ENCODE measurements at places on chromosomes 12 and 14. TPM values are rescaled to one million over a fixed set of nuclear protein-coding genes. Genes with fewer than 3 reads are reported as not detected.

The TSPAN19 gene
- total RNA-seq: not detected

The KCNC2 gene
- total RNA-seq: not detected

The KRT74 gene
- not detected for total RNA-seq

The CLEC2D gene
- total RNA-seq: 385 TPM

The PAH gene
- total RNA-seq: not detected

GRCh38 chr12:131836193-131836592 is 8.0 kb downstream of the MMP17 start:
- no peak for DNase-seq
- H3K4me3 ChIP-seq: no peak overlapping the region
- H3K4me1 ChIP-seq: no peaks in the 10 kb centered on the region
- no peak overlapping the region for H3K27ac ChIP-seq
- no peaks in the 10 kb centered on the region for H3K36me3 ChIP-seq

- H3K27ac ChIP-seq: no peak overlapping the region
- no peaks in the 10 kb centered on the region for H3K36me3 ChIP-seq
- peaks cover 67% of the 10 kb centered on the region for H3K27me3 ChIP-seq
- peak overlapping the region; percentile 20 for H3K4me3 ChIP-seq
These were observed 1.4 kb downstream of the B4GALNT1 start for GRCh38 chr12:57631566-57632072.

DNA sequence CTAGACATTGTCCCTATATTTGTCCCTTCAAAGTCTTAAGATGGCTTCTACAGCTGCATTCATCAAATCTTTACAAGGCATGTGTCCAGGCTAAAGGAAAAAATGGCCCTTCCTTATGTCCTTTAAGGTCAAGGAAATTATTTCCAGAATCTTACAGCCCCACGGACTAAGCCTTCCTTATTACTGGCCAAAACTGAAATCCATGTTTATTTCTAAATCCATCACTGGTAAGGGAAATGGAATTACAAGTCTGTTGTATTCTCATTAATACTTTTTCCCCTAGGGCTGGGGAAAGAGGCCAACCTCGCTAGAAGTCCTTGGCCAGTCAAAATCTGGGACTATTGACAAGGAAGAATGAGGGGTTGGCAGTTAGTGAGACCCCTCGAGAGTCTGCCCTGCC is 252.5 kb downstream of the TMEM132C start:
- H3K36me3 ChIP-seq: no peaks in the 10 kb centered on the region
- no peak for DNase-seq
- H3K27ac ChIP-seq: no peak overlapping the region
- no peaks in the 10 kb centered on the region for H3K4me1 ChIP-seq
- H3K27me3 ChIP-seq: no peaks in the 10 kb centered on the region

- H3K4me1 ChIP-seq: peaks cover 56% of the 10 kb centered on the region
- DNase-seq: no peak
- H3K36me3 ChIP-seq: peaks cover 3% of the 10 kb centered on the region
- H3K27me3 ChIP-seq: peaks cover 94% of the 10 kb centered on the region
These were observed 2.0 kb downstream of the SIX1 start for GRCh38 chr14:60647081-60647836.

DNA sequence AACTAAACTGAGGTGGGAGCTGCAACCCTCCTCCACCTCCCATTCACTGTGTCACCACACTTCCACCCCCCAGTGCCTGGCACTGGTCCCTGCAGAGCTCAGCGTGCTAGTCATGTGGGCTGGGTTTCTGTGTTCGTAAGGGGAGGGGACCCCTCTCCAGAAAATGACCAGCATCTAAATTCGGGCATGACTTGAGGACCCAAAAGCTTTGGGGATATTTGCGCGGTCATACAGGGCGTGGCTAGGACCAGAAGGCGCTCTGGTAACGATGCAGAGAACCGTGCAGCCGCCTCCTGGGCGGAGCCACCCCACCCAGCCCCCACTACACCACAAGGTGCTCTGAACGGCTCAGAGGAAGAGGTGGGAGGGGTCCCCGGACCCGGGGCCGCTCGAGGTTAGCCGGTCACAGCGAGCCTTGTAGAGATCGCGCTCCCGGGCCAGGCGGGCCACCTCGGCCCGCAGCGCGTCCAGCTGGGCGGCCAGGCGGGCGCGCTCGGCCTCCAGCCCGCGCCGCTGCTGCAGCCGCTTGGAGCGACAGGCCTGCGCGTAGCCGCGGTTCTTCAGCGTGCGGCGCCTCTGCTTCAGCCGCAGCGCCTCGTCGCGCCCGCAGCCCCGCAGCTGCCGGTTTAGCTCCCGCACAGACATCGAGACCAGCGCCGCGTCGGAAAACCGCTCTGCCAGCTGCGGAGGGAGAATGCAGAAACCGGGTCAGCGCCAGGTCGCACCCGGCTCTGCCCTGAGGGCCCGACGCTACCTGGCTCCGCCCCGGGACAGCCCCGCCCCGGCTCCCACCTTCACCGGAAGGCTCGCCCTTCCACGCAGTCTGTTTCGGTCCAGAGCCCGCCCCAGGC is 9.8 kb downstream of the CPNE6 start:
- H3K36me3 ChIP-seq: no peaks in the 10 kb centered on the region
- peak overlapping the region; percentile 81 for H3K27ac ChIP-seq
- H3K4me3 ChIP-seq: peak overlapping the region; percentile 75
- H3K4me1 ChIP-seq: peaks cover 17% of the 10 kb centered on the region
- no peaks in the 10 kb centered on the region for H3K27me3 ChIP-seq

GRCh38 chr12:38625306-38625705 is 280.1 kb downstream of the CPNE8 start:
- no peak overlapping the region for H3K27ac ChIP-seq
- no peaks in the 10 kb centered on the region for H3K27me3 ChIP-seq
- no peaks in the 10 kb centered on the region for H3K36me3 ChIP-seq
- H3K4me3 ChIP-seq: no peak overlapping the region

DNA sequence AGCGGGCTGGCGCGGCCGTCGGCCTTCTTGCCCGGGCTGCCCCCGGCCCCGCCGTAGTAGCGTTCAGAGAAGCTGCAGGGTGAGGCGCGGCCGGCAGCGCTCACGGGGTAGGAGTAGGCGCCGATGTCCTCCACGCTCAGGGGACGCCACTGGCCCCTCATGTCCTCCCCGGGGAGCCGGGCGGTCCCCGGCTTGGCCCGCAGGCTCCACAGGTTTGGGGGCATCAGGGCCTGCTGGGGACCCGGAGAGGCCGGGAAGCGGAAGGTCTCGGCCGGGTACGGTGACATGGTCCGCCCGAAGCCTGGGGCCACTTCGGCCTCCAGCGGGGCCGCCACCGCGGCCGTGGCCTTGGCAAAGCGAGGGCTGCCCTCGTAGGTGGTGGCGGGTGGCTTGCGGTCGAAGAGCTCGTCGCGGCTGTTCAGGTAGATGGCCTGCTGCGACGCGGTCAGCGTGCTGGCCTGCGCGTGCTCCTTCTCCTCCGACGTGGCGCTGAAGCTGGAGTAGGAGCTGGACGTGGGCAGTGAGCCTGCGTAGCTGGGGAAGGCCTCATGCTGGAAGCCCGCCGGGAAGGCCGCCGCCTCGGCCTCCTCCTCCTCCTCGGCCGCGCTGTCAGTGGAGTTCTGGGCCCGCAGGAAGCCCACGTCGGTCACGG is 48.7 kb downstream of the BEGAIN start:
- peaks cover 6% of the 10 kb centered on the region for H3K4me1 ChIP-seq
- no peak overlapping the region for H3K4me3 ChIP-seq
- no peaks in the 10 kb centered on the region for H3K36me3 ChIP-seq
- DNase-seq: no peak

Data from activated CD8-positive, alpha-beta memory T cell treated with anti-CD3 and anti-CD28 coated beads, Interleukin-2, amount 10 ng/mL, durations not matched to agents 7 days and 5 days (primary cell).